ENCODE measurements at places on chromosomes 16 and 17.

DNA sequence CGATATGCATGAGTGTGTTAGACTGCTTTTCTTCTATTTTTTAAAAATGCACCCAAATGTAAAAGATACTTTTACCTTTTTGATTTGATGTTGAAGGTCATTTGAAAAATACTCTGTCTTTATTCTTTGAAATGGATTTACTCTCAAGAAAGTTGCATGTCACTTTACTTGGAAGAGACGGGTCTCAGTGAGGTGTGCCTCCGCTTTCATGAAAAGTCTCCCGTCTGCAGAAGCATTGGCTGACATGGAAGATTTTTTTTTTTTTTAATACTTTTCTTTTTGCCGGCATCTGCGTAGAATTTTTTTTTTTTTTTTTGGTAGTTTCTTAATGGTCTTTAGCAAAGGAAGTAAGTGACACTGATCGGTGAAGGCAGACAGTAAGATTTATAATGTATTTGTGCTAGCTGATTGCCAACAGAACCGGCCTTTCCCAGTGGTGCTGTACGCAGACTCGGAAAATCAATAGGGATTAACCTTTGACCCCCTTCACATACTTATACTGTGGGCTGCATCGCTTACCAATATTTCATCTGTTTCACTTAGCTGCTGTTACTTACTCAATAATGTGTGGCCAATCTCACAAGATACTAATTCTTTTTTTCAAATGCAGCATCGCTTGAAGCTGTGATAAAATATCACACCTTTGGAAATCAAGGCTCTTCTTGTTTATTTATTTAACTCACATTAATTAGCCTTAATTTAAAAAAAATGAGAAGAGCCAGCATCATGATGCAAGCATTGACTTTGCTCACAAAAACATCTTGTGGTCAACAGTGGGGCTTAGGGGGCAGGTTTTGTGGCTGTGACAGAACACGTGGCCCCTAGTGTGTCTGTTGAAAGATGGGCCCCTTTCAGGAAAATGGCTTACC, 383.9 kb downstream of the WWOX start:
- ATAC-seq: no peak

GRCh38 chr17:49944273-49944870, 24.6 kb upstream of the DLX4 start:
- ATAC-seq: no peak

DNA sequence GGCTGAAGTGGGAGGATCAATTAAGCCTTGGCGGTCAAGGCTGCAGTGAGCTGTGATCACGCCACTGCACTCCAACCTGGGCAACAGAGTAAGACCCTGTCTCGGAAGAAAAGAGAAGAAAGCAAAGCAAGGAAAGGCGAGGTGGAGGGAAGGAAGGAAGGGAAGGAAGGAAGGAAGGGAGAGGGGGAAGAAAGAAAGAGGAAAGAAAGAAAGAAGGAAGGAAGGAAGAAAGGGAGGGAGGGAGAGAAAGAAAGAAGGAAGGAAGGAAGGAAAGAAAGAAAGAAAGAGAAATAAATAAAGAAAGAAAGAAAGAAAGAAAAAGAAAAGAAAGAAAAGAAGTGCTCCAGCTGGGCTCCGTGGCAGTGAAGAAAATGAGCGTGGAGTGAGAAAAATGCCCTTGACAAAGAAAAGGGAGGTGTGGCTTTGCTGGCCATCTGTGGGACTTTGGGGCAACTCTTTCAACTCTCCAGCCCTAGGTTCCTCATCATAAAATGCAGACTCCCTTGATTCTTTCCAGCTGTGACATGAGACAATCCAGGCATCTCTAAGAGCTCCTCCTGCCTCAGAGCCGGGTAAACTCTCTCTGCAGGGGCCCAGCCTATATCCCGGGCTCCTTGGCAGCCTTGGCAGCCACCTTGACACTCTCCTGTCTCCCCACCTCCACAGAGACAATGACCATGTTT, 2.4 kb downstream of the GSDMA start:
- peak; percentile 71 for ATAC-seq

DNA sequence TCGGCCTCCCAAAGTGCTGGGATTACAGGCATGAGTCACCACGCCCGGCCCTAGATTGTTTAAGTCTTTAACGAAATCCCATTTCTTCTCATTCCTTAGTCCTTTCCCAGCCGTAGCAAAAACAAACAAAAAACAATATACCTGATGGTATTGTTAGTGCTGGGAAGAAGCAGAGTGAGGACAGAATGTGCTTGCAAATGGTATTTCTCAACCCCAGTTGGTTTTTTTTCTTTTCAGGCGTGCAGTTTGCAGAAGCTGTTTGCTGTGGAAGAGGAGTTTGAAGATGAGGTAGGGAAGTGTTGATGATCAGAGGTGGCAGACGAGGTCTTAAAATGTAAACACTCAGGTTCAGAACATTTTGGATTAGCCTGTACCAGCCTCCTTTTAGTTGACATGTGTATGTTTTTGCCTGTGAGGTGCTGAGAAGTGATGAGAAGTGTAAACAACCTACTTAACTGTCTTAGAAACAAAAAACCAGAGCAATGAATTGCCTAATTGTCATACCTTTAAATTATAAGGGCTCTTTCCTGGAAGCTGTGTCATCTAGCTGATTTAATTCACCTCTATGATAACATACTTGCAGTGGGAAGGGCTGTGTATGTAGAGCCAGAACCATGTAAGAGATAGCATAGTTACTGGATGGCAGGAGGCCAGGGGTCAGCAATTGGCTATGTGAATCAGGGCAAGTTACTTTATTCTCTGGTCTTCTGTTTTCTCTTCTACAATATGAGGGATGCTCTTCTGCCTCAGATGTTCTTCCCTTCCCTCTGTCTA, 3.4 kb downstream of the HROB start:
- ATAC-seq: no peak

GRCh38 chr17:7046127-7046724, 2.3 kb upstream of the SLC16A11 start:
- ATAC-seq: peak; percentile 35

GRCh38 chr16:51763072-51763661, 612.1 kb upstream of the SALL1 start:
- ATAC-seq: no peak

- ATAC-seq: peak; percentile 30
Measured at GRCh38 chr17:18362698-18363100, 651 bp downstream of the SHMT1 start.

DNA sequence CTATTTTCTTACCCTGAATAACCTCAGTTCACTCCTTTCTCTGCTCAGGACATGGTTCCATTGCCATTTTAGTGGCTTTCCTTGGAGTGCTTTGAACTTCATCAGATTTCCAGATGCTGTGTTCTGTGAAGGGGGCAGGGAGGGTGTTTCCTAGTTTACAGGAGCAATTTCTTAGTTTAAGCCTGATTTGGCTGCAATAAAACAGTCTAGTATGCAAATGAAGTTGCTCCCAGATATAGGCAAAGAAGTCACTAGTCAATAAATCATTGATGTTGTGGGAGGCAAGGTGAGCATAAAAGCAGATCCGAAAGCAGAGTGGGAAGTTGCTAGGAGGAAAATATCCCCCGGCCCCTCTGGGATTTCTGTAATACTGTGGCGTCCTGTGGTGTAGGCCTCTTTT, 202.3 kb downstream of the HS3ST4 start:
- ATAC-seq: no peak

DNA sequence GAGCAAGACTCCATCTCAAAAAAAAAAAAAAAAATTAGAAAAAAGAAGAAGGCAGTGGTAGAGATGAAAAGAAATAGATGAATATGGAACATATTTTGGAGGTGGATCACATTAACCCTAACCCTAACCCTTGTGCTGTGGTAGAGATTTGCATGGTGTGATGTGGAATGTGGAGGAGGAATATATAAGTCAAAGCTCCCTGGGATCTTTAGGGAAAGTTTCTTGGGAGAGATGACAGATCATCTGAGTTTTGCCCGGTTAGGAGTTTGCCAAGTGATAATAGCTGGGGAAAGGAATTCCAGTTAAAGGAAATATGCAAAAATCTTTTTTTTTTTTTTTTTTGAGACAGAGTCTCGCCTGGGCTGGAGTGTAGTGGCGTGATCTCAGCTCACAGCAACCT, 13.0 kb upstream of the BLMH start:
- no peak for ATAC-seq

DNA sequence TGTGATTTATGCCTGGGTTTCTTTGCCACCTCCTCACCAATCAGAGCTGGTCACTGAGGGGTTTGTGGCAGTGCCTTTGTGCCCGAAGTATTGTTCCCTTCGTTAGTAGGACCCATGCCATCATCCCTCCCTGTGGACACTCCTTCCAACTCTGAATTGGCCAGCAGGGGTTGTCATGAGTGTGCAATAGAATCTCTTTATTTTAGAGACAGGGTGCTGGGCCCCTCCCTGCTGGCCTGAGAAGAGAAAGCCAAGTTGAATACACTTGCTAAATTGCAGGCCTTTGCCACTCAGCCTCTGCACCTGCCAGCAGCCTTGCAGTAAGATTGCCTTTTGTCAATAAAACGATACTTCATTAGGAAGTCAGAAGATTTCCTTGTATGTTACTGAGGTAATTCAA, 40.7 kb upstream of the SLC12A3 start:
- ATAC-seq: peak; percentile 73

DNA sequence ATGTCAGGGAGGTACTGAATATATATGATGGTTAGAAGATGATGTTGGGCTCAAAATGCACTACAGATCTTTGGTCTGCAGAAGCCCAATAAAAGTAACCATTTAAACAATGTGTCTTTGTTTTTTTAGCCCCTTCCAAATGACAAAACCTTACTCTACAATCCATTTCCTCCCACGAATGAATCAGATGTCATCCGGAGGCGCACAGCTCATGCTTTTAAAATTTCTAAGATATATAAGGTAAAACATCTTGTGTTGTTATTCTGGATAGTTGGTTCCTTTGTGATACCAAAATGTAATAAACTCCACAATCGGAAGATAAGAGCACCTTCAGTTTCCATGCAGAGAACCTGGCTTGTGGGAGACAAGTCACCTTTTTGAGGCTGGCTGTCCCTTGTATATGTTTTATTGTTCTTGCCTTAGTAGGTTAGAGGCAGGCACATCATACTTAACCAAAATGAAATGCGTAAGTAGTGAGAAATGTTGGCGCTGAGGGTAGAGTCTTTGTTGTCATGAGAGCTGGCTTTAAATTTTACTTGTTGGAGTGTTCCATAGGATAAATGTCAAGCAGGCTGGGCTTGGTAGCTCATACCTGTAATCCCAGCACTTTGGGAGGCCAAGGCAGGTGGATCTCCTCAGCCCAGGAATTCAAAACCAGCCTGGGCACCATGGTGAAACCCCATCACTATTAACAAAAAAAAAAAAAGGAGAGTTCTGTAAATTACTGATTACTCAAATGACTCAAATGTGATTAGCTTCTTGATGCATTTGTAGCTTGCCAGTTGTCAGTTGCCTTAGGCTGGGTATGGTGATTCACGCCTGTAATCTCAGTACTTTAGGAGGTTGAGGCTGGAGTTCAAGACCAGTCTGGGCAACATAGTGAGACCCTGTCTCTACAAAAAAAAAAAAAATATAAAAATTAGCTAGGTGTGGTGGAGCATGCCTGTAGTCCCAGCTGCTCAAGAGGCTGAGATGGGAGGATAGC, 19.7 kb upstream of the SNTB2 start:
- 0 out of 3 replicates have a peak, but pooled peaks have one; percentile 10 for ATAC-seq

GRCh38 chr16:59975953-59976352, 1241.8 kb upstream of the GOT2 start:
- ATAC-seq: no peak

DNA sequence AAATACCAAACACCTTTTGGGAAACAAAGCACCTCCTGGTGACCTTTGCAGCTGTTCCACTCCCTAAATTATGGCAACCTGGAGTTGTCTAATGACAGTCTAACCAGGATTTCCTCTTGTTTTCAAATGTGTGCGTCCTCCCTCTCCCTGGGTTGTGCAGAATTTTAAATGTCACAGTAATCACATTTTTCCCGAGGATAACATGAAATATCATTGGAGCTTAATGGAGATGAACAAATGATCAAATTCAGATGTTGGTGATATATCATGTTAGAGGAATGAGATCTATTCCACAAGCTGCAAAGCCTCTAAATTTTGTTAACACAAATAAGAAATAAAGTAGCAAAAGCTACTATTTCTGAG, 86.9 kb upstream of the HLF start:
- ATAC-seq: peak; percentile 61

DNA sequence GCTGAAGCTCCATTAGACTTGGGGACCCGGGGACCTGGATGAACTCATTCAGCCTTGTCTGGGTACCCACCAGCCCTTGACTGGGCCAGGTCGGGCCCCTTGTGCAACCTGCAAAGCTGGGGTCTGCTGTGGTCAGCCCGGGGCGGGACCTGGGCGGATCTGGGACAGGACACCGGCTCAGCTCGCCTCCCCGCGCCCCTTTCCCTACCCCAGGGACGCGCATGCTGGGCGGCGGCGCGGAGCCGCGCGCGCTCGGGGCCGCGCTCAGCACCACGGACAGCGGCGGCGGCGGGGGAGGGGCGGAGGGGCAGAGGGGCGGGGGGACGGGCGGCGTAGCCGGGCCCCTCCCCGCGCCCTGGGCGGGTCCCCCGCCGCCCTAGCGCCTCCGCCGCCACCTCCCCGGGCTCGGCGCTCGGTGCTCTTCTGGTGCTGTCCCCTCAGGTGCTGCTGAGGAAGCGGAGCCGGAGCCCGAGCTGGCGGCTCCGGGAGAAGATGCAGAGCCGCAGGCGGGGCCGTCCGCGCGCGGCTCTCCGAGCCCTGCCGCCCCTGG, 7.4 kb downstream of the ACD start:
- peak; percentile 7 for ATAC-seq

DNA sequence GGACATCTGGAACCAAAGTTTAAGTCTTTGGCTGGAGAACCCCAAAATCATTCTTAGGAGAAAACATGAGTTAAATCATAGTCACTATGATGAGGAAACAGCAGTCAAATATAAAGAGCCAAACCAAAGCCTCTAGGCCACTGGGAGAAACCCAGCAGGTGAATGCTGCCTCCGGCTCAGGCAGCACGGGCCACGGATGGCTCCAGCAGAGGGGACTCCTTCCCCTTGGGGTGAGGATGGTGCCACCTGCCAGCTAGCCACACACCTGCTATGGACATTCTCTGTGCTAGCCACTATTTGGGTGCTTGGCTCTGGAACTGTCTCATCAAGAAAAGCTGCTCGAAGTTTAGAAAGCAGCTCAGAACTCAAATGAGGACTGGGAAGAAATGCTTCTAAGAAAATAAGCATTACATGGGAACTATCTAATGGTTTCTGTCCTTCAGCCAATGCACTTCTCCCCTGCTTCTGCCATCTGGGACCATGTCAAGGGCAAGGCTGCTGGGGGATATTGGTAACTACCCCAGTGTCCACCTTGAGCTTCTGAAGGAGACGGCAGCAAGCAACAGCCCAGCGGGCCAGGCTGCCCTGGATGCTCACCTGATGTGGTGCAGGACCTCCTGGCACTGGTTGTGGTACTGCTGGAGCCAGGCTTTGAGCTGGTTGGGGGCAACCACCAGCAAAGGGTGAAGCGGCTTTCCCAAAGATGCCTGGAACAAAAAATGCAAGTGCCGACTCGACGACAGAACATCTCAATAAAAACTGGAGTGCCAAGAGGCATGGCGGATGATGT, 22.5 kb downstream of the ELAC2 start:
- ATAC-seq: no peak

GRCh38 chr17:69810326-69810965, 264.6 kb upstream of the KCNJ16 start:
- ATAC-seq: no peak

GRCh38 chr16:89164436-89164835, 7.1 kb upstream of the CDH15 start:
- ATAC-seq: no peak

- no peak for ATAC-seq
Measured at GRCh38 chr17:44920565-44920940, 5.3 kb upstream of the GFAP start.

All from SK-N-SH treated with all-trans-retinoic acid at 6 μM for 48 hours (cell line).